ENCODE measurements at places on chromosomes 11 and 22.

GRCh38 chr11:47991894-47992293 is 11.5 kb downstream of the PTPRJ start:
- no peak for DNase-seq

- no peak for DNase-seq
Observed at GRCh38 chr11:86978247-86978646, 23.1 kb upstream of the FZD4 start.

DNA sequence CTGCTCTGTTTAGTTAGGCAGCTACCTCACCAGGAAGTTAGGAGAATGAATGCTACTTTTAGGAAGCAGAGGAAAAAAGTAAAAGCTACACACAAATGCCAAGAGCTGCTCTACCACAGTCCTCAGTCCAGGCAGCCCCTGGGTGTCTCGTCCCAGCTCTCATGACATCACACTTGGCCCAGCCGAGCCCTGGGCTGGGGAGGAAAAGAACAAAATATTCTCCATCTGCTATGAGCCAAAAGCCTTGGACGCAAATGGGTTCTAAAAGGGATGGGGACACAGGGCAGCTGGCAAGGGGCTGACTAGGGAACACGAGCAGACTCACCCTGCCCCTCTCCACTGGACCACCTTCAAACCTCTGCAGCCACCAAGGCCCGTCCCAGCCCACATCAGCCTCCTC is 26.1 kb downstream of the TMEM184B start:
- no peak for DNase-seq

DNA sequence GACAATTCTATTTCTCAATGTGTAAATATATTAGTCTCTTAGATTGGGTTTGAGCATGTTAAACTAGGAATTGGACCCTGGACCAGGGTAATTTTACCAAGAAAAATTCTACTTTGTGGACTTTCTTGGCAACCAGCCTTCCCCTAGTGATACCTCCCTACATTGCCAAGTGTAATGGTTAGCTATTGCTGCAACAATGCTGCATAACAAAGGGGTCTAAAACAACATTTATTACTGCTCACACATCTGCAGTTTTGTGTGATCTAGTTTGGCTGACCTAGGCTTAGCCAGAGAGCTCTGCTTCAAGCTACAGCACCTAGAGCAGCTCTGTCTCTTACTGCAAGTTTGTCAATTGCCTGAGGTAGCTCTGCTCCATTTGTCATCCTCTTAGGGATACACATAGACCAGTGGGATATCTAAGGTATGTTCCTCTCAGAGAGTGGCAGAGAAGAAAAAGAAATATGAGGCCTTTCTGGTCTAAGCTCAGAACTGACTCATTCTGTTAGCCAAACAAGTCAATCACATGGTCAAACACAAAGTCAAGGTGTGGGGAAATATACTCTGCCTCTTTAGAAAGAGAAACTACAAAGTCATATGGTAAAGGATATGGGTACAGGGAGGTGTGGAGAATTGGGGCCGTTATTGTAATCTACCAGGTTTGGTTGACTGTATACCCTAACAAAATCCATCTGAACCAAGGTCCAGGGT is 2.0 kb upstream of the LAYN start:
- no peak for DNase-seq

DNA sequence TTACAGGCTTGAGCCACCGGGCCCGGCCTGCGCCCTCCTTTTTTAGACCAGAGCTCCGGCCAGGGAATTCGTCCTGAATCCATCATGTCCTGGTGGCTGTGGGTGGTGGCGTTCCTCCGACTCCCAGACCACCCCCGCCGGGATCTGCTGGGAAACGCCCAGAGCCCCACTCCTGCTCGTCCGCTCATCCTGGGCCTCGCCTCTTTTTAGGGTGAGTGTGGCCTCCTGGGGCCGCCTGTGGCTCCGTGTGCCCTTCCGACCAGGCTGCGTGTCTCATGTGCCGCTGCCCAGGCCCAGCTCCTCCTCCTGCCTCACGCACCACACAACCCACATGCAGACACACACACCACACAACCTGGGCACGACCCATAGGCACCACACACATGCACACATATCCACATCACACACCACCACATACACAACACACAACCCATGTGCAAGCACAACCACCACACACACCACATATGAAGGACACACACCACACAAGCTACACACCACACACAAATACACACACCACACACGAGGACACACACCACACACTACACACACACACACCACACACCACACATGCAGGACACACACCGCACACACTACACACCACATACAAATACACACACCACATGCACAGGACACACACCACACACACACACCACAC is 946.2 kb downstream of the BRD1 start:
- DNase-seq, result no peak

GRCh38 chr11:44916801-44917385 is 33.8 kb downstream of the TP53I11 start:
- no peak for DNase-seq

Measured in T-helper 1 cell (primary cell).